Body of pancreas (tissue), 4 donors: ENCODE measurements at places on chromosomes 6 and 20.

DNA sequence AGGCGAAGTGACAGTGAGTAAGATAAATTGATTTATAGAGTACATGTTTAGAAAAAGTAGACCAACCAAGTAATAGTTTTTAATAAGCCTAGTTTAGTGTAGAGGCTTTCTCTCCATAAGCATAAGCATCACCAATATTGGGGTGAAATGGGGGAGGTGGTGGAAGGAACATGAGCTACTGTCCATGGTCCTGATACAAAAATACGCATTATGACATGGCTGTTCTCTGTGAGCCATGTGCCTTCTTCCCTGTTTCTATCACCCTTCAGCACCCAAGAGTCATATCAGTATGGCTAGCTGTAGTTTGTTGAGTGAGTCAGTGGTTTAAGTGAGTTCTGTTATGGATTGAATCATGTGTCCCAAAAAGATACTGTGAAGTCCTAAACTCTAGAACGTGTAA is 150.8 kb downstream of the EDN1 start:
- DNase-seq: no peak

GRCh38 chr6:107202876-107203468 is 87.7 kb upstream of the BEND3 start:
- DNase-seq: no peak

GRCh38 chr6:24797596-24798216 is 1.0 kb downstream of the ARMH2 start:
- peak; percentile 84 for DNase-seq

GRCh38 chr6:4563156-4563555 is 213.0 kb upstream of the CDYL start:
- no peak for DNase-seq

- DNase-seq: no peak
Observed at GRCh38 chr6:38509713-38510112, 130.0 kb downstream of the BTBD9 start.

DNA sequence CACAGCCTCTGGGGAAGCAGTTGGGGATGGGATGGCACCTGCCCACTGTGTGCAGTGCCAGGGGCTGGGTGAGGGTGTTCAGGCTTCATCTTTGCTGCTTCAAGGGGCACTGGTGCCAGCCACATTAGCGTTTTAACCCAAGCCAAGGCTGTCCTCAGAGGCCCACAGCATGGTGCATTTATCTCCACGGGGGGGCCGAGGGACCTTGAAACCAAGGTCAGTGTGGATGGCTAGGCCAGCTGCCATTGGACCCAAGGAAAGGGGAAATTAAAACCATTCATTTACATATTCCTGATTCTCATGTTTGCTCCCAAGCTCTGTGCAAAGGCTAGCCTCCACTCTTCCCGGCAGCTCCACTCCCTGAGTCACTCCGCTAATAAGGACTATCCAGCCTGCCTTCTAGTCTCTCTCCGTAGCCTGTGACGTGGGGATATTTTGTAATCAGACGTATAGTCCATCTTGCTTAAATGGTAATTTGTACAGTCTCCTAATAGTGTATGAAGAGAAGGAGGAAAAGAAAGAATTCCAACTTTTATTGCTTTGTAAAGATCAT is 197.1 kb downstream of the CDH4 start:
- no peak for DNase-seq

GRCh38 chr6:17935188-17936149 is 52.0 kb downstream of the KIF13A start:
- DNase-seq: no peak

DNA sequence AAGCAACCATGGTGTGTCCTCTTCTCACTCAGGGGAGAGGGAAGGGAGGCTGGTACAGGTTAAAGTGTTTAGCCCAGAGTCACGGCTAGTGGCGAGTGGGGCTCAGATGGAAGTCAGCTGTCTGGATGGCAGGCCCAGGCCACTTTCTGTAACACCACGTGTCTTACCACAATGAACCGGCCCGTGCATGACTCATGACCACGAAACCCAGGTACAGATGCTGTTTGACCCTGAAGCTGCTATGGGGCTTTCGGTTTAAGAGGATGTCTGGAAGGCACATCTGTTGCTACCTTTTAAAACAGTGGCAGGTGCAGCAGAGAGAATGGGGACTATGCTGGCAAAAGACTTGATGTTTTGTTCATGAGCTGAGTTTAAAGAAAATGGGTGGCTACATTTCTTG is 36.5 kb upstream of the MPC1 start:
- DNase-seq: no peak

DNA sequence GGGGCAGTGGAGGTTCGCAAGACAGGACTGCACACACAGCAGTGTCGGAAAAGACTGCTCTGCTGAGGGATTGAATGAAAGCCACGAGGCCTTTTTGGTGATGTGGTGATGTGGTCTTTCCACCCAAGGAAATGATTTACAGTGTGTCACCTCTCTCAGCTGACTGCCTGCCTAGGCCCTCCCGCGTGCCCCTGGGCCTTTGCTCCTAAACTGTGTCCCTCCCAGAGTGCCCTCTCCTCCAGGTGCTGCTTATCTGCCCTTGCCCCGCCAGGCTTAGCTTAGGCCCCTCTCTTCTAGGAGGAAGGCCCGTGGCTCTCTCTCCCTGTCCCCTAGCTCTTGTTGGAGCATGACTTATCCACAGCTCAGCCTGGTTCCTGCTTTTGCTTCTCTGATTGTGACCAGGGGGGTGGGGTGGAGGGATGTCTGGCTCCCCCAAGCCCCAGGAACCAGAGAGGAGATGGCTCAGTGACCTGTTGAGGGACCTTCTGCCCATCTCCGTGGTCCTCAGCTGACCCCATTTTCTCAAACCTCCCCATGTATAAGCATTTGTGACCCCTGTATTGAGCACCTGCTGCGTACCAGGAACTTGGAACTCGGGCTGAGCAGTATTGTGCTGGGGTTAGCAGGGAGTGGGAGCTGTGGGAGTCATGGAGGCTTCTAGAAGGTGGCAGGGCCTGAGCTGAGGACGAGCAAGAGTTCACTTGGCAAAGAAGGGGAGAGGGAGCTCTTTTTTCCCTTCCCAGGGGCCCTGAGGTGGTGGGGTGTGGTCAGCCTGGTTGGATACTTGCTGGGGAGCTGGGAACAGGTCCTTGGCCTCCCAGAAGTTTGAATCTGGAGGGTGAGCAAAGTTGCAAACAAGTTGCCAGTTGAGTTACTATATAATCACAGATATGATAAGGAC is 2.2 kb downstream of the SRC start:
- no peak for DNase-seq

- no peak for DNase-seq
Observed at GRCh38 chr6:95576218-95576997, 927 bp upstream of the MANEA start.

DNA sequence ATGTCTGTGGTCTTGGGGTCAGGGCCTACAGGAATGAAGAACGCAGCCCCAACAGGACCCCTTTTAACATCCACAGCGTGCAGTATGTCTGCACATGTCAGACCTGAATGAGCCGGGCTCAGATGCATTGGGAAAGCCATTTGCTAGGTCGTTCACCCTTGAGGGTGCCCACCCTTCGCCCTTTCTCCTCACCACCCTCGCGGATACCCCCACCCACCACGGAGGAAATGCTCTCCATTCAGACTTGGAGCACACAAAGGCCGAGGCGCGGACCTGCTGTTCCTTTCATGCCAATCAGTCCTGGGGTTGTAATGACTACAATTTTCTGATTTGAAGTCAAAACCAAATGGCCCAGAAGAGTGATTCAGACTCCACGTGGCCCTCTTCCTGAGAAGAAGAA is 62.7 kb downstream of the EDN3 start:
- no peak for DNase-seq

DNA sequence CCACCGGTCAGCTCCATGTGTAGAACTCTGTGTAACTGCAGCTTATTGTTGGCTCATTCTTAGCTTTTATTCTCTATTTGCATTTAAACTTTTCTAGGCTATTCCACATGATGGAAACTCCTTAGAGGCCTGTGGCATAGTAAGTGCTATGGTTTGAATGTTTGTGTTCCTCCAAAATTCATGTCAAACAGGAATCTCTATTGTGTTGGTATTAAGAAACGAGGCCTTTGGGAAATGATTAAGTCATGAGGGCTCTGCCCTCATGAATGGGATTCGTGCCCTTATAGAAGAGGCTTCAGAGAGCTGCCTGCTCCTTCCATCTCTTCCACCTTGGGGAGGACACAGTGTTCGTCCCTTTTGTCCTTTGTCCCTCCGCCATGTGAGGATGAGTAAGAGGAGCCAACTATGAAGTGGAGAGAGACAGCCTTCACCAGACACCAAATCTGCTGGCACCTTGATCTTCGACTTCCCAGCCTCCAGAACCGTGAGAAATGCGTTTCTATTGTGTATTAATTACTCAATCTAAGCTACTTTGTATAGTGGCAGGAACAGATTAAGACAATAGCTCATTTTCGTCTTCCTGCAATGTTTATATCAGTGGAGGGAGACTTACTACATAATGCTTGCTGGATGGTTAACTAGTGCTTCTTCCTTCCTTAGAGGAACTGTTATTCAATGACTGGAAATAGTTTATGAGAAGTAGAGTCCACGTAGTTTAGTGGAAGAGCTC is 361.1 kb downstream of the FARS2 start:
- no peak for DNase-seq

DNA sequence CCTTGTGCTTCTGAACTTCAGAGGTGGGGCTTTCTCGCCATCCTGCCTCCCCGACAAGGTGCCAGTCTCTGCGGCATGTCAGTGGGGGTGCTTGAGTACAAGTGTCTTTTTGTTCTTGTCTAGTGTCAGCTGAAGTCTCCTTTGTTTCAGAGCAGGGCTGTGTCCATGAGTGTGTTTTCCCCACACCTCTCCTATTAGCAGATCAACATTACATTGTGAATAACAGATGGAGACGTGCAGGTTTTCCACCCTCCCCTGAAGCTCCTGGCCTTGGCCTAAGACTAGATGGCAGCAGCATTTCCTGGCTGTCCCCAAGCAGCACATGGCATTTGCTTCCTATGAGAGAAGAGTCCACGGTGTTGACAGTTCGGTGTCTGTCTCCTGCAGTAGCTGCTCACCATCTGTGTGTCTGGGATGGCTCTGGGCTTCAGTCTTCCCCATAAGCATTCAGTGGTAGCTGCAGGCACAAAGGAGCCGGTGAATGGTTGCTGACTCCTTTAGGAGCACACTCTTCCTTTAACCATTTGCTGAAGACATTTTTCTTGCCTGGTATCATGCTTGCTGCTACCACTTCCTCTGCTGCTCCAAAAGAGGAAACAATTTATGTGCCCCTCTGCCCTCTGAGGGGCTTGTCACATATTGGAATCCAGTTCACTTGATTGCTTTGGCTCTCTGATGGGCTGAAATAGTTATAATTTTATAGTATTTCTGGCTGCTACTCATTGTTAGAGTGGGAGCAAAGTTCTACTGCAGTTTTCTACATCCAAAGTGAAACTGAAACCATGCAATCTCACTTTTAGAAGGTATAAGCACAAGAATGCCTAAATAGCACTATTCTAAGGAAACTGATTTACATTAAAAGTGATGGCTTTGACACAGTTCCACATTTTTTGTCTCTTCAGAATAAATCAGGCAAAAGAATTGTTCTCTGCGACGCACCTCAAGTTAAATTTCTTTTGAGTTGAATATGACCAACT is 913.0 kb downstream of the C6orf118 start:
- DNase-seq: no peak

DNA sequence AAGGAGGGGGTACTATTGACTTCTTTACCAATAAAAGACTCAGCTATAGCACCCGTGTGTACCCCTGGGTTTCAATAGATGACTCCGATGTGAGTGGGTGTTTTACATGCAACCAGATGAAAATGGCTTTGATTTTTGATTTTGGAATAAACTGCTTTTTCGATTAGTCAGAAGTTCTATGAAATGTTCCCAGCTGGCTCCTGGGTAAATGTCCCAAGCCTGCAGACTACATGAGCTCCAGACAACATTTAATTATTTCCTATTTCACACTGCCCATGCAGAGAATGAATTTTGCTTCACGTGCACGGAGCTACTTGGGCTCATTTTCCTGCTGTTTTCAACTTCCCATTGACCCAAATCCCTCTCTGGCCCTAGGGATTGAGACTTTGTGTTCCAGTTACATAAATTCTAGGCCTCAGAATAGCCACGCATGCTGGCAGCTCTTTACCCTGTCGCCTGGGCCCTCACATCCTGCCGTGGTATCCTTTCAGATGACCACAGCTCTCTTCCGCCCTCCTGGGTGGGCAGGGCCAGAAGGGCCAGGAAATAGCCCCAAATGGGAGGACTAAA is 59.7 kb downstream of the GPR6 start:
- DNase-seq: no peak

DNA sequence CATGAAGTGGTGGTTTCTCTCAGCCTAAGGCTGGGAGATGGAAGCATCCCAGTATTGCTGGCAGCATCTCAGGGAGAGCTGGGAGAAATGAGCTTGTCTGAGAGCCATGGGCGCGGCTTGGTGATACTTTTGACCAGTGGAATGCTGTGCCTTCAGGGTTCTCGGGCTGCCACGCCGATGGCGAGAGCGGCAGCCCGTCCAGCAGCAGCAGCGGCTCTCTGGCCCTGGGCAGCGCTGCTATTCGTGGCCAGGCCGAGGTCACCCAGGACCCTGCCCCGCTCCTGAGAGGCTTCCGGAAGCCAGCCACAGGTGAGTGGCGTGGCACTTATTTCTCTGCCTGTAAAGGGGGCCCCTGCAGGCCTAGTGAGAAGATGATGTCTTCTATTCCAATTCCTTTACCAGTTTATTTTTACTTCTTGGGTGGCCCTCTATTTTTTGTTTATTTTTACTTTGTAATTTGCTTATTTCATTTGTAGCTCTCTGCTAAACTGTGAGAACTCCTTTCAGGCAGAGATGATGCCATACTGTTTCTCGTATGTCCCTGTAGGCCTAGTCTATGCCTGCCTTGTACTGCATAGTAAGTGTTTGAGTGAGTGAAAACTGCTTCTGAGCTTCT is 71.7 kb downstream of the ASXL1 start:
- DNase-seq: no peak

- peak; percentile 49 for DNase-seq
Observed at GRCh38 chr6:86856937-86857563, 80.3 kb upstream of the HTR1E start.
